ENCODE measurements at places on chromosomes 3 and 15.

DNA sequence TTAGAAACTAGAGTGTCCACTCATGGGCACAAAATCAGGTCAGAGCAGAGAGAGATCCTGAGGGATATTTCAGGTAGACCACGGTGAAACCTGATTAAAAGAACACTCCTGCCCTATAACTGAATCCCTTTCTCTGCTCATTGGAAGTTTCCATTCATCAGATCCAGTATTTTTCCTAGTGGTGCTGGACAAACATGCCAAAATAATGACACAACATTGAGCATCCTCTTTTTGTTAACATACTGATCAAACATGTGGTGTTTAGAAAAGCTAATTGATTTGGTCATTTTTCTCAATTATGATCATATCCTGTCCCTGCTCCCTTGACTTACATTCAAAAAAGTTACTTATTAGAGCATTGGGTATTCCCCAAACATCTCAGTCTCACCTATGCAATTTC lies 27.2 kb downstream of the PTX3 start:
- no peak for DNase-seq

DNA sequence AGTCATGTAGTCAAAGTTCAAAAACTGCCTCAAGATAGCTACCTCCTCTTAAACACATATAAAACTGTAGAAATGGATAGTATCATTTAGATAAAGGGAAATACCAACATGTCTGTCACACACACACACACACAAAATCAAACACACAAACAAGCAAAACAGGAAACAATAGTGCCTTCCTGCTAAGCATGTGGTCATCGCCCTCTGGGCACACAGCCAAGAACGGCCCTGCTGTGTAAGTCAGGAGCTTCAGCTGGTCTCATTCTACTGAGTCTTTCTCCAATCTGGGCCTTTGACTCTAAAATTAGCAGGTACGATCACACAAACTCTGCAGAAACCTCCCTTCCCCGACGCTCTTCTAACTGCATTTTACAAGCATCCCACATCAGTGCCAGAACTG lies 272.2 kb upstream of the CHRNA7 start:
- peak; percentile 35 for DNase-seq

DNA sequence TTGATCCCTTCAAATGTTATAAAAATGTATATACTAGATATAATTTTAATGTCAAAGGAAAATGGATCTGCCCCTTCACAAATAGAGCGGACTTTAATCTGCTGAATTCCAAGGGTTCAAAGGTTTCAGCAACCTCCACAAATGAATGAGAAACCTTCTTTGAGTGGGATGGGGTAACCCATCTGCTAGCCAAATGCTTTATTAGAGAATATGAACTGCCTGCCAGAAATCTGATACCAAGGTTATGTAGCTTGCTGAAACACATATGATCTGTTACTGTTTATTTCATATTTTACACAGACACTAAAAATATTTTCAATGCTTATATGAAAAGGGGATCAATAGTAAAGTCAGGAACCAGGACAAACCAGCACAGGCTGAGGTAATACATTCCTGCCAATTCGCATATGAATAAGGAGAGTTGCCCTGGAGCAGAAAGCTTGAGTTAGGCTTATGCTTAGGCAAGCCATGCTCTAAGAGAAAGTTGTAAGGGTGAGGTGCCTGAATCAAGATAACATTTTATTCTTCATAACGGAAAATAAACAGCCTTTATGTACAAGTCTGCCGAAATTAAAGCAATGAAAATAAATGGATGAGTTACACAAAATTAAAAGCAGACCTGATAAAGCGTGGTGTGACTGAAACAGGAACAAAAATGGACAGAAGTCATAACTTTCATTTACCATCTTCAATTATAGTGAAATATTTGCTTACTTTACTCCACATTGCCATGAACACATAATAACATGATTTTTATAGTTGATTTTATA lies 26.5 kb downstream of the PLOD2 start:
- DNase-seq, result no peak

- no peak for DNase-seq
Measured at GRCh38 chr15:29438703-29439055, 169.1 kb upstream of the NSMCE3 start.

- DNase-seq, result no peak
Measured at GRCh38 chr15:31260646-31261265, 65.9 kb upstream of the KLF13 start.

DNA sequence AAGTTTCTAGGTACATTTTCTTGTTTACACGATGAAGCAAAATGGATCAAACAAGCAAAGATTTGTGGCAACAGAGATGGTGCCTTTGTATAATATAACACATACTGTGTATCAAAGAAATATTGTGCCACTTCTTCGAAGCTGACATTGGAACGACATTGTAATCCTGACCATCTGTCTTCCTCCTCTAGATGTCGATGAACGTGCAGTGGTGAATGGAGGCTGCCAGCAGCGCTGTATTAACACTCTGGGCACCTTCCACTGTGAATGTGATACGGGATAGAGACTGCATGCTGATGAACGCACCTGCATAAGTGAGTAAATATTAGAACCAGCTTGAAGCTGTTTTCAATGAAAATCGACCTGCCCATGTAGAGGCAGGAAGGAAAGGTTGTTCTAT lies 613.3 kb upstream of the GOLIM4 start:
- no peak for DNase-seq

DNA sequence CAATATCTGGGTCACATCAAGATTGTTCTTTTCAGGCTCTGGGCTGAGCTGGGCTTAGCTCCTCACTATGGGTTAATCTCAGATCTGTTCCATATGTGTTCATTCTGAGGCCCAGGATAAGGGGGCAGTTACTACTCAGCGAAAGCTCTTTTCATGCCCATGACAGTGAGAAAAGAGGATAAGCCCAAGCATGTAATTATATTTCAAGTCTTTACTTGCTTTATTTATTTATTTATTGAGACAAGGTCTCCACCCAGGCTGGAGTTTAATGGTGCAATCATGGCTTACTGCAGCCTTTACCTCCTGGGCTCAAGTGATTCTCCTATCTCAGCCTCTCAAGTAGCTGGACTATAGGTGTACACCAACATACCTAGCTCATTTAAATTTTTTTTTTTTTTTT lies 44.7 kb upstream of the SELENOK start:
- no peak for DNase-seq

DNA sequence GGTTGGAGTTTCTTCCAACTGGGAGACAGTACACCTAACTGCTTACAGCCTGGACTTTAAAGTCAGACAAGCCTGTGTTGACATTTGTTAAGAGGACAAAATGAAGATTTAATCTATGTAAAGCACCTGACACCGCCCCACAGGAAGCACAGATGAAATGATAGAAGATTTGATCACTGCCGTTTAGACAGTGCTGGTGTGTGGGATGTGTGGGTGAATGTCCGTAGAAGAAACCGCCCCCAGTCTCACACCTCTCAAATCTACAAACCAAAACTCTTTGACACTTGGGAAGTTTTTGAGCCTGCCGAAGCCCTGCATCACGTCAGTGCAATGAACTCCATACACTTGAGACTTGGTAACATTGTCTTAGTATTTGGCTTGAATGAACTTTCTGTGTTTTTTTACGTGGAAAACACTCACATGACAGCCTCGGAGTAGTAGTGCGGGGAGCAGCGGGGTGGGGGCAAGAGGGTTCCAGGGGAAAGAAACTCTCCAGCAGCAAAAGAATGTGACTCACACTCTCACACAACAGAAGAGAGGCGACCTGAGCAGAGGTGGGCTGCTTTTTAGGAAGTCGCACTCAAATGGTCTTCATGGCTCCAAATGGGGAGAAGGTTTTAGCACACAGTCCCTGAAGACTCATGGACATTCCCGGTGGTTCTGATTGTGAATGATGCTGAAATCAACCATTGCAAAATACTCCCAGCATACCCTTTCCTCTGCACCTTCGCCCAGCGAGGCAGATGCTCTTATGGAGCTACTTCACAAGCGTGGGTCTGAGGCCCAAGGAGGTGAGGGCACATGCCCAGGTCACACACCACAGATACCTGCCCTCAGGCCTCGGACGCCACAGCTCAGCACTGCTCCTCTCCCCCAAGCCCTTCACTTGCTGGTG lies 79.2 kb downstream of the SRGAP3 start:
- no peak for DNase-seq

GRCh38 chr15:85723960-85724945 lies 70.5 kb downstream of the KLHL25 start:
- DNase-seq, result no peak

DNA sequence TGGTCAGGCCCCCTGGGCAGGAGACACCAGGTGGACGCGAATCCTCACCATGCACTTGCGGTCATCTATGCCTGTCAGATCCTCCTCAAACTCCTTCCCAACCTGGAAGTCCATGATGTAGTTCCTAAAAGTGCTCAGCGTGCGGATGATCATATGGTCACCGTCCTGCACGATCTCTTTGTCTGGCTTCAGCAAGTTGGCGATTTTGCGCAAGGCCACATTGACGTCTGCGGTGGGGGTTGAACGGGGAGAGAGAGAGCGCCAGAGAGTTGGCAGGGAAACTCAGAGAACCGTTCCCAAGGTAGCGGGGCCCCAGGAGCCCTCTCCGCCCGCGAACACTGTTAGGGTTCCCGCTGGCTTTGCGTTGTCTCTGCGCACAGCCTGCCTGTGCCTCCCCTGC lies 809 bp downstream of the RBP1 start:
- peak; percentile 60 for DNase-seq

DNA sequence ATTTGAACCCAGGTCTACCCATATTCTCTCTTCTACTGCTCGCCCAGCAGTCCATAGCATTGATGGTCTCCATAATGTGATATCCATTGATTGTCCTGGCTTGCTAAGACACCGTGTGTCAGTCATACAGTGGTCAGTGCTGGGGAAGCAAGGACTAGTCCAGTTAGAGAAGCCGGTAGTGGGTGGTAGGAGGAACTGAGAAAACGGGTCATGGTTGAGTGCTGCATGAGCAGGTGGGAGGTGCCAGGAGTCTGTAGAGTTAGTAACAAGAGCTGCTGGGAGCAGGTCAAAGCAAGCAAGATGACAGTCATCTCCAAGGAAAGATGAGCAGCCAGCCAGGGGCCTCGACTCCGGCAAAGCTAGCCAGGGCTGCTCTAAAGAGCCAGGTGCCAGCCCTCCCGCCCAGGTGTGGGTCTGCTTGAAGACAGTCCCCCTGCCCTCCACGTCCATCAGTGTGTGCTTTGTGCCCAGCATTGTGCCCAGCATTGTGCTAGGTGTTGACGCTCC lies 29.5 kb upstream of the USP3 start:
- no peak for DNase-seq

DNA sequence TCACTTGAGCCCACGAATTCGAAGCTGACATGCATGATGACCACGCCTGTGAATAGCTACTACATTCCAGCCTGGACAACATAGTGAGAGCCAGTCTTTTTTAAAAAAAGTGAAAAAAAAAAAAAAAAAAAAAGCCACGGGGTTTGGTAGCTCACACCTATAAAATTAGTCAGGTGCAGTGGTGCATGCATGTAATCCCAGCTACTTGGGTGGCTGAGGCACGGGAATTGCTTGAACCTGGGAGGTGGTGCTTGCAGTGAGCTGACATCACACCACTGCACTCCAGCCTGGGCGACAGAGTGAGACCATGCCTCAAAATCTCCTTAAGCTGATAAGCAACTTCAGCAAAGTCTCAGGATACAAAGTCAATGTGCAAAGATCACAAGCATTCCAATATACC lies 44.4 kb downstream of the CSNK1G1 start:
- no peak for DNase-seq

DNA sequence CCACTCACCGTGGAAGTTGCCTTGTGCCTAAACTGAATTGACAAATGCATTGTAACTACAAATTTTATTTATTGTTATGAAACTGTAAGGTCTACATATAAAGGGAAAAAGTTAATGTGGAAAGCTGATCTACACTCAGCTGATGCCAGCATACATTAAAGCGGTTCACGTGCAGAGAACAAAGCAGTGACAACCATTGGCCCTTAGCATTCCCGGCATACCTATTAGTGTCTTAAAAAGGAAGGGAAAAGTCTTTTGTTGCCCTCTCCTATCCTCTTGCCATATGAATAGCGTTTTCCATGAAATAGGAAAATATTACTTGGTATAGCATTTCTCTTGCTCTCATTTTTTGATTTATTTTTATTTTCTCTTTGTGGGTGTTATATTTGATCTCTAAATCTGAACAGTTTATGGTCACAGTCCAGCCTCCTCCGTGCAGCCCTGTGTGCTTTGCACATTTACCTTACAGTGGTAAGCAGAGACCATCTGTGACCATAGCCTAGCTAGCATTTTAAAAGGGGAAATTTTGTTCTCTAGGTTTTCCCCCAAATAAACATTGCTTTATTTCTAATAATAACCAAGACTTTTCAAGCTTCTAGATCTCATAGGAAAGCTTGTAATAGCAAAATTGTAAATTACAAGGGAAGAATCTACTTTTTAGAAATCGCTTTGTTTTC lies 89.7 kb upstream of the CGNL1 start:
- DNase-seq, result no peak

DNA sequence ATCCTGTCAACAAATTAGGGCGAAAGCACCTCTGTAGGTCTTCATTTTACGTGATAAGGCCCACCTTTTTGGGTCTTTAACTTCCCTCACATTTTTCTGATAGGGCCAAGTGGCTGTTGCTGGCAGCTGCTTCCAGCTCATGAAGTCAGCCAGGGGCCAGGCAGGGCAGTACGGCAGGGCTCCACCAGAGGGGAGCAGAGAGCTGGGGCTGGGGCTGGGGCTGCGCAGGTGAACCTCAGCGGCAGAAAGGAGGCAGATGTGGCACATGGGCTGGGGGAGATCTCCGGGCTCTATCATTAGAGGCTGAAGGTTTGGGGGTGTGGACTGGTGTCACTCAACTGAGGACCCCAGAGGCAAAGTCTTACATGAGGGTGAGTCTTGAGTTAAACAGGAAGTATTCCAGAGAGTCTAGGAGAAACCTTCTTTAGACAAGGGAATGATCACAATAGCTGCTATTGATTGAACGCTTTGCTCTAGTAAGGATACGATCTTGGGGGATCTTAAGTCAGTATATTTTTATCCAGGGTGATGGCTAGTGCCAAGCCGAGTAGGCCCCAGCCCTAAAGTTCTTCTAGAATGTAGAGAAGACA lies 62.8 kb upstream of the MEX3B start:
- DNase-seq, result peak; percentile 51

- no peak for DNase-seq
Measured at GRCh38 chr15:91620229-91620628, 233.3 kb upstream of the SLCO3A1 start.

GRCh38 chr3:109718850-109719249 lies 381.5 kb upstream of the DPPA4 start:
- no peak for DNase-seq

GRCh38 chr3:127135241-127136023 lies 57.5 kb upstream of the PRR23E start:
- peak; percentile 11 for DNase-seq

DNA sequence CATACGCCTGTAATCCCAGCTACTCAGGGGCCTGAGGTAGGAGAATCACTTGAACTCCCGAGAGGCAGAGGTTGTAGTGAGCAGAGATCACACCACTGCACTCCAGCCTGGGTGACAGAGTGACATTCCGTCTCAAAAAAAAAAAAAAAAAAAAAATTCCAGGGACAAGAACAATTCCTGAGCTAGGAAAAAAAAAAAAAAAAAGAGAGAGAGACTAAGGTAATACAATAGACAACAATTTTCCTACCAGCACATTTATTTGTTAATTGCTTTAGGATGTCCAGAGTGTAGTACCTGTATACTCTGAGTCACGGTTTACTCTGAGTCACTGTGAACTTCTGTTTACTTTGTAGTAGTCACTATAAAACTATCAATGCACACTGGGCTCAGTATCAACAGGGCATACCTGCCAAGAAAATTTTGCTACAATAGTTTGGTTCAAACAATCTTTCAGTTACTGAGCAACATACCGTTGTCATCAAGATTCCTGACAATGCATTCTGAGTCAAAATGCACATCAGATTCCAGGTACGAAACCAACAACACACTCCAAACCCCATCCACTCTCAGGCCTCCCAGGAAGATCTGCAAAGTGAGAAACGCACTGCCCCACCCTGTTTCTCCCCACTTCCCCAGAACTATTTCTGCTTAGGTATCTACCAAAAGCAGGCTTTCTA lies 28.3 kb downstream of the IGF2BP2 start:
- peak; percentile 73 for DNase-seq
